ENCODE measurements at places on chromosomes 5 and 9.

DNA sequence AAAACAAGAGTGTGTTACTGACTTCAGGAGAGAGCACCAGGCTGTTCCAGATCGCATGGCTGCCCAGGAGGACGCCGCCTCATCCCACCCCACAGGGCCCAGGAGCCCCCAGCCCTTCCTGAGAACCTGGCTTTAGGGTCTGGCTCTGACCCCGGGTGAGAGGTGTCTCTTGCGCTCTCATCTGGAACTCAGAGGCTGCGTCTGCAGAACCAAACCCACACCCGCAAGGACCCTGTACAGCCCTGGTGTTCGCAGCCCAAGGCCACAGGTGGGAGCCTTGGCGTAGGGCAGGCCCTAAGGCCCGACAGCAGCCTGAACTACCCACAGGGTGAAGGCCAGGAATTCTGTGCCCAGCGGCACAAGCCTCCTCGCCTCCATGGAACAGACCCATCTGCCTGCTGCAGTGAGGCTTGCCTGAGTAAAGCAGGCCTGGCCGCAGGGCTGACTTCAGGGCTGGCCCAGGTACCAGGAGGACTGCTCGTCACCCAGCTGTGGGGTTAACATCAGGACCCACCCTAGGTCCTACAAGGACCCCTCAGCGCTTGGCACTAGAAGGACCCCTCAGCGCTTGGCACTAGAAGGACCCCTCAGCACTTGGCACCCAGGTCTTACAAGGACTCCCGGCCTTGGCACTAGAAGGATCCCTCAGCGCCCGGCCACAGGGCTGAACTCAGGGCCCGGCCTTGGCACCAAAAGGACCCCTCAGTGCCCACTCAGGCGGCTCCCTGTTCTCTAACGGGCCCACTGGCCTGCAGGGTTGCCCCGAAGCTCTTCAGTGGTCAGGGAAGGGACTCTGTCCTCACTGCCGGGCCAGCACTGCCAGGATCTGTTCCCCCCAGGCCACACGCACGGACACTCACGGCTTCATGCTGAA, 48.2 kb downstream of the NKD2 start:
- no peak for DNase-seq

DNA sequence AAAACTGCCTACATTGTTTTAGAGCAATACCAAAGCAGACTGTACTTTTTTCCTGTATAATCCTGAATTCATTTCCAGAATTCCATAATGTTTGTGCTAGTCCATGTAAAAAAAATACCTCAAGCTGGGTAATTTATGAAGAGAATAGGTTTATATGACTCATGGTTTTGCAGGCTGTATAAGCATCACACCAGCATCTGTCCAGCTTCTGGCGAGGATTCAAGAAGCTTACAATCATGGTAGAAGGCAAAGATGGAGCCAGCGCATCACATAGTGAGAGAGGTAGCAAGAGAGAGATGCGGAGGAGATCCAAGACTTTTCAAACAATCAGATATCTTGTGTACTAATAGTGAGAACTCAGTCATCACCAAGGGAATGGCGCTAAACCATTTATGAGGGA, 280.3 kb upstream of the CDH9 start:
- DNase-seq, result no peak

- DNase-seq, result no peak
Observed at GRCh38 chr5:94374336-94374735, 244.1 kb downstream of the KIAA0825 start.

DNA sequence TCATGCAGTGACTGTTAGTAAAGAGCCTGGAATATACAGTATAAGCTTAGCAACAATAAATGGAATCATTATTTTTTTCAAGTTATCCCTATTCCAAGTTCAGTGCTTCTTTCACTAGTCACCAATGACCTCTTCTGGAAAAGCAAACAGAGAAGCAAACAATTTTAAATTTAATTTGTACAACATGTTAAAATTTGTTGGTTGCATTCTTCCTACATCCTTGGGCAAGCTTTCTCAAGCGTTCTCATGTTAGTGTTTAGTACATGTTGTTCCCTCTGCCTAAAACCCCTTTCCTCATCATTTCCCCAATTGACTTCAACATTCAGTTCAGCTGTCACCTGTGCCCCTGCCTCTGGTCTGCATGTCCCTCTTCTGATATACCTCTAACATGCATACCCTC, 123.4 kb downstream of the SEC61B start:
- no peak for DNase-seq

GRCh38 chr9:37425298-37425752, 2.8 kb downstream of the GRHPR start:
- DNase-seq, result no peak

GRCh38 chr9:34961574-34962490, 3.7 kb downstream of the PHF24 start:
- no peak for DNase-seq

DNA sequence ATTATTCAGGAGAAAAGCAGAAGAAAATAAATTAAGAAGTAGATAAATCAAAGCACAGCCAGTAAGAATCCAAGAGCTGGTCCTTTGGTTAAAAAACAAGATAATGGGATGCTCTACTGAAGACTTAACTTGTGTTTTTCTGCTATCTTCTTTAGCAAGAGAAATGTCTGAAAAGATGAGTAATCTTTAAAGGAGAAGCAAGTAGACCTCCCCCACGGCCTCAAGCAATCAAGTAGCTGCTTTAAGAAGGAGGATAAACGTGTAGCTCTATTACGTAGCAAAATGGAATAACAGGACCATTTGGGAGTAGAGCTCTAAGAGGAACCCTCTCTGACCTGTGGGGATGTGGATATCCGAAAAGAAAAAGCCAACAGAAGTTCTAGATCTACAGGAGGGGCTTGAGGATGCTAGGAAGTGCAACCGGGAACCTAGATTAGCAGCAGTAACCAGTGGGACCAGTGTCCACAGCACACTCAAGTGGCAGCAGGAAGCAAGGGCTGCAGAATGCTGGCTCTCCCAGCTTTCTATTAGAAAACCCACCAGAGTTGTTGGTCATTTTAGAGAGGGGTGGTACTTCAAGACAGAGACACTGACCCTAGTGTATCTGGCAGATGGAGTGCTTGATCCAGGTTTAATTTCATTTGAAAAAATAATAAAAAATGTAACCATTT, 185.4 kb downstream of the GABBR2 start:
- DNase-seq, result no peak

- no peak for DNase-seq
Observed at GRCh38 chr5:149406979-149407306, 27.9 kb upstream of the IL17B start.

DNA sequence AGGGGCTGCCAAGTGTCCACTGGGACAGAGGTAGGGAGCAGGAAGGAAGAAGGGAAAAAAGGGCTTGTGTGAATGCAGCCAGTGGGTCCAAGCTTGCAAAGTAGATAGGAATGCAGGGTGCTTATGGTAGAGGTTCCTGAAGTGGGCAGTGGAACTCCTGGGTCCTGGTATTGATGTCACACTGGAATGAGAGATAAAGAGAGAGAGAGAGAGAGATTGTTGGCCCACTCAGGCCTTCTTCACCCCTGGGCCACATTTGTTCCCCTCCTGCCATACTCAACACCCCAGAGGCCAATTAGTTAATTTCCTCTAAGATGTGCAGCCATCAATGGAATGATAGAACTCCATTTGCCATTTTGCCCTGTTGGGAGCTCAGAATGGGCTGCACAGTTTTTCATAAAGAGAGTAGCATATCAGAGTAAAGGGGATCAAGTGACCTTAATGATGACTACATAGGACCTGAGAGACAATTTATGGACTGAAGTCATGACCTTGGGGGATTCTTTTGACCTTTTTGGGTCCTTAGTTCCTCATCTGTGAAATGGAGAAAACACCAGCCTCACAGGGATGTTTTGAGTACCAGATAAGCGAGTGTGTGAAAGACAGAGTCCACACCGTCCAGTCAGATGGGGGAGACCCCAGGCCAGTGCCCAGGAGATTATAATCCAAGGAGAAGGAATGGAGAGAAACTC, 52.9 kb downstream of the PPARGC1B start:
- no peak for DNase-seq

- DNase-seq, result no peak
Observed at GRCh38 chr9:122844137-122844536, 15.7 kb upstream of the PDCL start.

- no peak for DNase-seq
Observed at GRCh38 chr5:79973511-79973910, 17.6 kb downstream of the MTX3 start.

GRCh38 chr5:157913575-157913974, 54.6 kb upstream of the CLINT1 start:
- DNase-seq, result no peak

GRCh38 chr5:175824676-175825075, 46.7 kb upstream of the CPLX2 start:
- DNase-seq, result peak; percentile 45

DNA sequence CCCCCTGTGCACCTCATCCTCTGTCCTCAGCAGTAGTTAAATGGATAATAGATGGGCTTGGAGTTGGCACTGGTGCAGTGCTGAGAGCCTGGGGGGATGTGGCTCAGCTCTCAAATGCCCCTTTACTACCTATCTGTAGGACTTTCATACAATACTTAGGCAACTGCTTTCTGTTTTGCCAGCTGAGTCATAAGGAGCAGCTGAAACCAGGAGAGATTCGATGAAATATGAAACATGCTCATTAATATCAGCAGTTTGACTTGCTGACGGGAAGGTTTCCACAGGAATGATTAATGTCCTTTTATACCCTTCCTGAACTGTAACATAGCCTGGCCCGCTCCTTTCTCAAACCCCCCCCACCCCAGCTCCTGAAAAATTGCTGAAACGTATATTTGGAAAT, 142.6 kb downstream of the SAXO1 start:
- DNase-seq, result no peak

DNA sequence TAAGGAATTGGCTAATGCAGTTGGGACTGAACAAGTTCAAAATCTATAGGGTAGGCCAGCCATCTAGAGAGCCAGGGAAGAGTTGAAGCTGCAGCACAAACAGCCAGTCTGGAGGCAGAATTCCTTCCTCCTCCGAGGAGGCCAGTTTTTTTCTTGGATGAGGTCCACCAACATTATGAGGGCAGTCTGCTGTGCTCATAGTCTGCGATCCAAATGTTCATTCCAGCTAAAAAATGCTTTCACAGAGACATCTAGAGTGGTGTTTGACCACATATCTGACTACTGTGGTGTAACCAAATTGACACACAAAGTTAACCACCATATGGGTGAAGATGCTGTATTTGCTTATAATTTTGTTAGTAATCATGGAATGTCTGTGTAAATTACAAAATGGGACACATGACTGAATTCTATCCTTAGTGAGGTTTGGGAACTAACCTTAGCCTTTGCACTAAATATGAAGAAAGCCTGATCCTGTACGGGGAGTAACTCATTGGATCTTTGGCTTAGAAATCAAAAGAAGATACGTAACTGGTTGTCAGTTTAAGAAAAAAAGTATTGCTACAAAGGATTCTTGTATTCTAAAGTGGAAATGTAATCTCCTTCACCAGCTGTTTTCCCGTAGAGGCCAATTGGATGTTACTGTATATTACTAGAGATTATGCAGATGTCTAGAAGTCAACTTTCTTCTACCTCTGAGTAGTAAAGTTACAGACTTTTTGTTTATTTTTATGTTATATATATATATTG, 70.6 kb downstream of the SPIN1 start:
- DNase-seq, result no peak

DNA sequence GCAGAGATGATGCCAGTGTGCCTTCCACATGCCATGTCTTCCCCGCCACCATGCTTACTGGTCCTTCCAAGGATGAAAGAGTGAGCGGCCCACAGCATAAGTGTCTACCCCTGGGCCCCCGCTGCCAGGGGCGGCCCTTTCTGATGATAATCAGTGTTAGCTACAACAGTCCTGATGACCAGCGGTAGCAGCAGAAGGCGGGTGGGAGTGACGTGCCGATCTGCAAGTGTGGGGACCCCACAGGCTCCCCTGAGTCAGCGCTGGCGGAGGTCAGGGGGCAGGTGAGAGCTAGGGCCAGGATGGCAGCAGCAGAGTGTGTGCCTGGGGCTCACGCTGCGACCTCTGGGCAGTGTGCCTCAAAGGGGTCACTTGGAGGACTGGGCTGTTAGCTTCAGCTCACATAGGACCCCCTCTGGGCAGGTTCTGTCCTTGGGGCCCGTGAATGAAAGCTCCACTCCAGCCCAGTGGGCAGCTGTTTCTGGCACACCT, 80.4 kb downstream of the HMCN2 start:
- DNase-seq, result no peak

- DNase-seq, result no peak
Observed at GRCh38 chr5:123827811-123828210, 315.8 kb downstream of the CSNK1G3 start.

DNA sequence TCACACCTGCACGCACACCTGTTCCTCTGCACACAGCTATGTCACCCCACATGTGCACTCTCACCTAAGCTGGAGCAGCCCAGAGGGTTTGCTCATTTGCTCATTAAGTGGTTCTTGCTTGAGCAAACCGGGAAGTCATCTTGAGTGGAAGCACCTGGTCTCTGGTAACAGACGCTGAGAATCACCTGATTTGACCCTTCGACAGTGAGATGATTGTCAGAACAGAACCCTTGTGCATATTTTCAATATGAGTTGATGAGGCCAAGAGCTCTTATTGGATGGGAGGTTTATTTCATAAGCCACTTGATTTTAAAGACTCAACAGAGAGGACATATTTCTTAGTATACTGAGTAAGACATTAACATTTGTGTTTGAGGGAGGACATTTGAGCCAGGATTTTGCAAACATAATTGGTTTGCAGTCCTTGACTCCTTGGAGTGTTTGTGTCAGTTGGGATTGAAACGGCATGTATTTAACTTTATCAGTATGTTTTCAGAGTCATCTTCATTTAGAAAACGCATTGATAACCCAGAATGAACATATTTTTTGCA, 22.1 kb upstream of the LPCAT1 start:
- DNase-seq, result peak; percentile 14

- DNase-seq, result no peak
Observed at GRCh38 chr9:109894921-109895758, 115.1 kb downstream of the PALM2AKAP2 start.

GRCh38 chr5:117561531-117561930, 986.9 kb upstream of the SEMA6A start:
- no peak for DNase-seq

- DNase-seq, result peak; percentile 92
Observed at GRCh38 chr5:126056851-126057622, 366.2 kb upstream of the GRAMD2B start.

GRCh38 chr9:90343991-90344390, 298.6 kb downstream of the DIRAS2 start:
- DNase-seq, result no peak

- DNase-seq, result no peak
Observed at GRCh38 chr5:2758632-2759031, 7.2 kb upstream of the IRX2 start.

GRCh38 chr9:3903906-3904305, 378.1 kb upstream of the RFX3 start:
- DNase-seq, result no peak

GRCh38 chr5:114838937-114839336, 330.8 kb downstream of the TRIM36 start:
- no peak for DNase-seq

DNA sequence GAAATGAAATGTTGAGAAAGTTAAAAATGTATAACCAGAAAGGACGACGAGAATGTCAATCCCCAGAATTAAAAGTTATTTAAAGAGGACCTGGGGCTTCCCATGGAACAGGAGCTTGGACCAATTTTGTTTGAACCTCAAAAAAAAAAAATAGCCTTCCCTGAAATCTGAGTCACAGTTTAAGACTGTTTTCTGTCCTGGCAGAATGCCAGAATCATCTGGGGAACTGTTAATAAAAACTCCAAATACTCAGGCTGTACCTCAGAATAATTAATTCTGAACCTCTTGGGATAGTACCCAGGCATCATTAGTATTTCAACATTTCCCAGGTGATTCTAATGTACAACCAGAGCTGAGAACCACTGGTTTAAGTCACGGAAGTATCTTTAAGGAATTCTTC, 102.2 kb upstream of the SLCO6A1 start:
- DNase-seq, result no peak

- no peak for DNase-seq
Observed at GRCh38 chr9:3510796-3511195, 15.0 kb downstream of the RFX3 start.

- DNase-seq, result no peak
Observed at GRCh38 chr5:159330131-159330800, at the start of gene IL12B. Gene IL12B, minus strand, starts transcription at chr5:159330487. Its CDS starts 3,705 bp downstream, at chr5:159326782.

Measured in NCI-H526 treated with DMSO at 0.1 percent for 48 hours (cell line).